Fibroblast of gingiva (primary cell): ENCODE measurements at places on chromosomes 1 and 21.

DNA sequence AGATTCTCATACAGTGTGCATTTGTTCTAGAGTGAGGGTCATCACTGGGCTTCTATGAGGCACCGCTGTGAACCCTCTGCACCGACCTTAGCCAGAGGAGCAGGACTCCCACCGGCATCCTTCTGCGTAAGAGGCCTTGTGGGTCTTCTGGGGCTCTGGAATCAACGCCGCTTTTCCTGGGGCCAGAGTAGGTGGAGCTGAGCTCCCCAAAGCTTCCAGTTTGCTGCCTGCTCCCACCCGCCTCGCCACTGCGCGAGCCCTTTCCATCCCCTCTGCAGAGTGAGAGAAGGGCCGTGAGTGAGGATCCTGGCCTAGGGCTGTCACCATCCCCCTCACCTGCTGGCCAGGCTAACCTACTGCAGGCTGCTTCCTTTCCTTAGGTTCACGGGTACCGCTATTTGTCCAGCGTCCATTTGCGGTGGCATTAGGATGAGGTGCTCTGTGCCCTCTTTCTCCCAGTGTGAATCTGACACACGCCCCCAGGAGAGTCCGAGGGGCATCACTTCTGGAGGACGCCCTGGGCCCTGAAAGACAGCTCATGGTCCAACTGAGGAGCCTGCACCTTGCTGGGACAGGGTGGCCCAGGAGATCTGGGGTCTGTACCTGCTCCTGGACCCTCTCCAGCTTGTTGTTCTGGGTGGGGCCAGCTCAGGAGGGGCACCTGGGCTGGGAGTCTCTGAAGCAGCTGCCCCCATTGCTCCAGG, 36.2 kb downstream of the UMODL1 start:
- DNase-seq: no peak

DNA sequence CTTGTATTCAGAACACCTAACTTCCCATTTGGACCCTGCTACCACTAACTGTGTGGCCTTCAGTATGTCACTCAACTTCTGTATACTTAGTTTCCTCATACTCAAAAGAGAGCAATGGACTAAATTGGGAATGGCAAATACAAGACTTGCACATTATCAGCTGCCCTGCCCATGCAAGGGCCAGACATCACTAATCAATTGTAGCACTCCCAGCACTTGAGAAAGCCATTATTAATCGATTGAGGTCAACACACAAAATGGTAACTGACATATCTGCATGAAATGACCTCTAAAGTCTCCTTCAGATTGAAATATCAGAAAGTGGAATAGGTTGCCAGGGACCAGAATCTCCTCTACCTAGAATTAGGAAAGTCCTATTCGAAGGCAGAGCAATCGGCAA, 59.2 kb downstream of the MT1HL1 start:
- no peak for DNase-seq

- peak; percentile 38 for DNase-seq
Measured at GRCh38 chr1:157092831-157093230, 6.8 kb downstream of the ETV3L start.

DNA sequence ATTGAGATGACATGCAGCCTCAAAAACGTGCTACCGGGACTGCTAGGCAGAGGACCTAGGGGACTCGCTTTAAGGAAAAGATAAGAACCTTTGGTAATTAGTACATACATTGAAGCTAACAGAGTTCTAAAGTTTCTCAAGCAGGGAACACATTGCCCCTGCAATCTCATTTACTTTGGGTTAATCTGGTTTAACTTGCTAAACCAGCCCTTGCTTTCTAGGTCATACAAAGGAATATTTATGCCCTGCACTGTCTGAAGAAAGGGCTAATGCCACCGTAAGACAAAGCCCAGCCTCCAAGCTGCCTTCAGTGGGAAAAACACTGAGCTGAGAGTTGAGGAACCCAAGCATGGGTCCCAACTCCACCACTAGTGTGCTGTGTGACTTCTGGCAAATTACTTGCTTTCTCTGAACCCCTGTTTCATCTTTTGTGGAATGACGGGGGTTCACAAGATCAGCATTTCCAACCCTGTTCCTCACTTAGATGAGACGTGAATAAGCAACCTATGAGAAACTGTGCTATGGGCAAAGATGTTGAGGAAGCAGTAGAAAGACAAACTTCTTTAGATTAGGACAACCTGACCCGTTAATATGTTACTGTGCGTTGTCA, 66.3 kb downstream of the VWA5B1 start:
- no peak for DNase-seq

- DNase-seq: no peak
Measured at GRCh38 chr1:29931477-29932175, 695.3 kb downstream of the PTPRU start.

DNA sequence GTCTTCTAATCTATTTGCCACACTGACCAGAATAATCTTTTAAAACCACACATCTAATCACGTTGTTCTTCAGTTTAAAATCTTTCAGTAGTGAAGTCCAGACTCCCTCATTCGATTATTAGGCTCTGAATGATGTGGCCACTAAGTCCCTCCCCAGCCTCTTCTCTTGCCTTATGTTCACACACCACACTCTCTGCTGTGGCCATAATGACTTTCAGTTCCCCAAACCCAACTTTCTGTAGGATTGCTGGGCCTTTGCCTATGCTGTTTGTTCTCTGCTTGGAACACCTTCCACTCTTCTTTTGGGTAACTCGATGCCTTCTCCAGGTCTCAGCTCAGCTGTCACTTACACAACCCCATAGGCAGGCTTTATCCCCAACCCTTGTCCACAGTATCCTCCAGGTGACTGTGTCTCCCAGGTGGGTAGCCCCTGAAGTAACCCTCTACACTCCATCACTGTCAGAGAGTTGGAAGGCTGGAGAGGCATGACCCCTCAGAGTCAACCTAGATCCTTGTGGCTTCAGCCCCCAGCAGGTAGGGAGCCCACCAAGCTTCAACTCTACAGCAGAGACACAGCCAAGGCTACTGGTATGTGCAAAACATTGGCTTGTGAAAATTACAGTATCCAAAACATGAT, 8.4 kb upstream of the SLC37A1 start:
- no peak for DNase-seq

- DNase-seq: no peak
Measured at GRCh38 chr1:65429078-65429477, 8.6 kb downstream of the LEPR start.

GRCh38 chr1:226938903-226939437, 1.1 kb upstream of the COQ8A start:
- DNase-seq: peak; percentile 54

DNA sequence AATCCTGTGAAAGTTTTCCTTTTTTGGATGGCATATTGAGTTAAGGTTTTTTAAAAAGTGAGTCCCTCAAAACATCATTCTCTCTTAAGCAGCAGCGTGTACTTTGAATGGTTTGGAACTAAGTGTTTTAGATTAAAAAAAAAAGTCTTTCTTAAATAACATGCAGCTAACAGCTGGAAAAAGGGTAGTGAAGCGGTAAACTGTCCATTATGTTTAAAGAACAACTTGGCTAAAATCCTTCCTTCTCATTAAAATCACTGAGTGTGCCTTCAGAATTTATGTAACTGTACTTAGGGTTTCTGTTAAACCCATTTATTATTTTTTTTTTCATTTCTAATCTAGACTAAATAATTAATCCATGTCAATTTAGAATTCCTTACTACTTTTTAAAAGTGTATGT, 254.2 kb upstream of the ADAMTS5 start:
- DNase-seq: no peak

- DNase-seq: no peak
Measured at GRCh38 chr1:65036570-65037051, 70.3 kb upstream of the JAK1 start.

- peak; percentile 63 for DNase-seq
Measured at GRCh38 chr1:27959792-27960603, at the start of gene XKR8. Gene XKR8, plus strand, starts transcription at chr1:27959973. Its CDS starts 97 bp downstream, at chr1:27960070.

GRCh38 chr21:37496972-37497371, 130.4 kb downstream of the DYRK1A start:
- no peak for DNase-seq

GRCh38 chr1:210358626-210359025, 29.9 kb downstream of the HHAT start:
- DNase-seq: no peak

GRCh38 chr21:16537501-16537900, 807.7 kb downstream of the USP25 start:
- DNase-seq: no peak

DNA sequence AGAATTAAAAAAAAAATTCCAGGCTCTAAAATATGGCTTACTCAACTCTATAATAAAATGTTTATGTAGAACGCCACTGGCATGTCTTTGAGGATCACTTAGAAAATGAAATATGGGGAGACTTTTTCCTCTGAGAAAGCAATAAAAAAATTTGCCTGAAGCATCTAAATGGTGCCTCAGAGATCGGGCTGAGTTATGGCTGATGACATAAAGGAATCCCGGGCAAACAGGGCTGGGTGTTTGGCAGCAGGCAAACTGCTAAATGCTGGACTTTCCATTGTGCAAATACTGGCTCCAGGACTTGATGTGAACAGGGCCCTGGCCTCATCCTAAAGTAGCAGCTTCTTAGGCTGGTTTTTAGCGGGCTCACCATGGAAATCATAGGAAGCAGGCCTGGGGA, 44.5 kb upstream of the C1orf87 start:
- no peak for DNase-seq

DNA sequence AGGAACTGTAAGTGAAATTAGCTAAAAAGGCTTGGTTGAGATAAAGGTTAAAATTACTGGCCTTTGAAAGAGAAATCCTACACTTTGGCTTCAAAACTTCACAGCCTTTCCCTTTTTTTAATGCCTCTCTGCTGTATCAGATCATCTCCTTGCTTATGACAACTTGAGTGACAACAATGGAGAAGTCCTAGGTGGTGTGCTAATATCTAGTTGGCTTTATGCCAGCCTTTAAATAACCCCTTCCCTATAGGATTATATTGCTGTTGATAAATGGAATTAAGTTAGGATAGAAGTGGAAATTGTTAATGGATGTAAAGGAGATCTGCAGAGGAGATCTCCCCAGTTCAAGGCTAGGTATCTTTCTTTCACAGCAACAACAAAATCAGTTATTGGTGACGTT, 130.2 kb upstream of the ATP1B1 start:
- no peak for DNase-seq

- peak; percentile 74 for DNase-seq
Measured at GRCh38 chr1:203440771-203441170, 34.8 kb upstream of the PRELP start.

DNA sequence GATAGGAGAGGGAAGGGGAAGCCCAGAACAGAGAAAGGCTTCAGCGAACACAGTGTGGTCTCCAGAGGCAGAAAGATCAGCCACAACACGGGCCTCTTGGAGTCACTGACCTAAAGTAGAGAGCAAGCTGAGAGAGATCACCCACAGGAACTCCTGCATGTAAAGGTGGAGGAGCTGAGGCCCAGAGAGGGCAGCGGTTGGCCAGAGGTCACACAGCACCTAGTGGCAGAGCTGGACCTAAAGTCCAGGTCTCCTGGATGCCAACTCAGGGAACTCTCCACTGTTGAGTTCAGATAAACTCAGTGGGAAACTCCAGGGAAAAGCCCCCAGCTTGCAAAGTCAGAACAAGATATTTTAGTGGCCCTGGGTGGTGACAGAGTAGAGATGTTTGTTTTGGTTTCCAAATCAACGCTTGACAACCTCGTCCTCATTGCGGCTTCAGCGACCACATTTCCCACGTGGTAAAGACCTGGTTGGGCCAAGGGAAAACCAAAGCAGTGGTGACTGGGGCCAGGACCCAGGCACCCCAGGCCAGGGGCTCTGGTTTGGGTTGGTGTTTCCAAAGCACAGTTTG, 4.6 kb downstream of the IFFO2 start:
- no peak for DNase-seq

- no peak for DNase-seq
Measured at GRCh38 chr1:9108056-9108665, 20.7 kb downstream of the GPR157 start.

- no peak for DNase-seq
Measured at GRCh38 chr1:248158758-248159157, 13.8 kb downstream of the OR2M5 start.

- no peak for DNase-seq
Measured at GRCh38 chr1:211910113-211910884, 79.7 kb upstream of the LPGAT1 start.

- DNase-seq: no peak
Measured at GRCh38 chr1:218456444-218456843, 111.3 kb downstream of the TGFB2 start.

GRCh38 chr1:185652348-185652747, 81.8 kb upstream of the HMCN1 start:
- DNase-seq: no peak

DNA sequence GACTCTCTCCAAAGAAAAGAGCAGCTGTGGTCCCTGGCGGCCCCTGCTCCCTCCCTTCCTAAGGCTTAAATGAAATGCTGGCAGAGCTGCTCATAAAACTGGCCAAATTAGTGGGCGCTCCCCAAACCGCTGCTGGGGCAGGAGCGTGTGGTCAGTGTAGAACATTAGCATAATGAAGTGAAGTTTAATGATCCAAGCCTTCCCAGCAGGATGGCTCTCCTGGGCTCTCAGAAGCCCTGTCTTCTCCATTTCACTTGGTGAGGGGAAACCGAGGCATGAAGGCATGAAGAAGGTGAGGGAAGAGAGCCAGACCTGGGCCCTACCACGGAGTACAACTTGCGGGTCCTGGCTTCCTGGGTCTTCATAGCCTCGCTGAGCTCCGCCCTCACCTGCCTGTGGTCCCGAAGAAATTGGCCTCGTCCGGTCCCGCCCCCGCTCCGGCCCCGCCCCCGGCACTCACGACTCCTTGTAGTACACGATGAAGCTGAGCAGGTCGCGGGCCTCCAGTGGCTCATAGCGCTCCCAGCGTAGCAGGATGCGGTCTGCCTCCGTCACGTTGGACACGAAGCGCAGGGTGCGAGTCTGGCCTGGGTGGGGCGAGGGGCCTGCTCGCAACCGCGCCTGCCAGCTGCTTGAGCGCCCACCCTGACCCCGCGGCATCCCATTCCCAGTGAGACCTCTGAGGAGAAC, 10.3 kb downstream of the INSRR start:
- DNase-seq: no peak

DNA sequence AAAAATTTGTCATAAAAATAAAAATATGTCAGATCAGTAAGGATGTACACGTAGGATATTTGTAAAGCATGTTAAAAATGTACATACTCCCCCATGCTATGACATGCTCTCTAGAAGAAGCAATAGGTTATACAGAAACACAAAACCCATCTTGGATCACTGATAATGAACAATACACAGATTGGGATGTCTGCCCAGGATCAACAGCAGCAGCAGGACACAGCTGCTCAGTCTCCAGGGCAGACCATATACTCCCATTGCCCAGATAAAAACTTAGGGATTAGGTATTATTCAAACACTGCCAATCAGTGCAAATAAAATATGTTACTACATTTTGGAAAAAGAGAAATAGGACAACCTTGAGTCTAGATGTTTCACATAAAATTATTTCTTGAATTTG, 39.0 kb downstream of the DAB1 start:
- DNase-seq: no peak
